ENCODE measurements at places on chromosomes 2 and 18.
A peak's percentile ranks its signal among the peaks of the same experiment; 100 is the strongest.

DNA sequence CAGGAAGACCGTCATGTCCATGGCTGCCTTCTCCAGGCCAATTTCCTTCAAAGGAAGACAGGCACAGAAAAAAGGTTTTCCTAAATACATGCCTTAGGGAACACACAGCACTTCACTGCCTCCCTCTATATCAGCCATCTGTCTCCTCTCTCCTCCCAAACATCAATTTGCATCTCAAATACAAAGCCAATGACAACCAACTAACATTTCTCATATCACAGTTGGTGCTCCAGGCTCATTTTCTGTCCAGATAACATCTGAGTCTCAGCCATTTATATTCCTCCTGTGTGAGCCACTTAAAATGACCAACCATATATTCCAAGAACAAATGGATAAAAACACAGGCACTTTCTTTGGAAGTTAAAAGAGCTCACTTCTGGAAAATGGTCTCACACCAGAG, 62.5 kb upstream of the ACAA2 start:
- DNase-seq: no peak

GRCh38 chr2:197052356-197052755, 125.8 kb upstream of the PGAP1 start:
- no peak for DNase-seq

- DNase-seq: no peak
Observed at GRCh38 chr2:190524928-190525327, 9.6 kb downstream of the NEMP2 start.

DNA sequence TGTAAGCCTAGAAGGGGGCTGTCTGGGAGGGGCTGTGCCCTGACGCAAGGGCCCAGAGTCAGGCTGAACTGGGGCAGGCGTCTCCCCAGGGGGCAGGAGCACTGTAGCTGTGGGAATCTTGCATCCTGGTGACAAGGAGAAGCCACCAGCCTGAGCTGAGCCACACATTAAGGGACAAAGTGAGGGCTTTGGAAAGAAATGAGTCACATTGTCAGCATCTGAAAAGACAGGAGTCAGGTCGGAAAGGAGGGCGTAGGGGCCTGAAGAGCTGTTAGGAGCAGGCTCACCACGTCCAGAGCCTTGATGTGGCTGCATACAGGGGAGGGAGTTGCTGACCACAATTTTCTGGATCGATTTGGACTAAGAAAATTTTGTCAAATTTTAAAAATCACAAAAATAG, 298.6 kb downstream of the CYP26B1 start:
- no peak for DNase-seq

DNA sequence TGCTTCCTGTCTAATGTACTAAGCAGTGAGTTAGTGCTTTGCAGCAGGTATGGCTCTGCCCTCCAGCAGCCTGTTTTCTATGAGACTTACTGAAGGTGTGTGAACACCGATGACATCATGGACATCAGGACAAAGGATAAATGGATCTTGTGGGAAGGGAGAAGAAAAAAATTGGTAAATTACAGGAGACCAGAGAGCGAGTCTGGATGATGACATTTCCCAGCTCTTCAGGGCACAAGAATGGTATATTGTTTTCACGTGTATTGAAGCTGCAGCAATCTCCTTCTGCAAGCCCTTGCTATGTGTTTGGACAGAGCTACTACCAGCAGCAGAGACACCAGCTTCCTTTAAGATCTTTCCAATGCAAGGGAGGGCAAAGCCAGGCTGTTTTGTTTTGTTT, 47.2 kb downstream of the DCC start:
- DNase-seq: no peak

DNA sequence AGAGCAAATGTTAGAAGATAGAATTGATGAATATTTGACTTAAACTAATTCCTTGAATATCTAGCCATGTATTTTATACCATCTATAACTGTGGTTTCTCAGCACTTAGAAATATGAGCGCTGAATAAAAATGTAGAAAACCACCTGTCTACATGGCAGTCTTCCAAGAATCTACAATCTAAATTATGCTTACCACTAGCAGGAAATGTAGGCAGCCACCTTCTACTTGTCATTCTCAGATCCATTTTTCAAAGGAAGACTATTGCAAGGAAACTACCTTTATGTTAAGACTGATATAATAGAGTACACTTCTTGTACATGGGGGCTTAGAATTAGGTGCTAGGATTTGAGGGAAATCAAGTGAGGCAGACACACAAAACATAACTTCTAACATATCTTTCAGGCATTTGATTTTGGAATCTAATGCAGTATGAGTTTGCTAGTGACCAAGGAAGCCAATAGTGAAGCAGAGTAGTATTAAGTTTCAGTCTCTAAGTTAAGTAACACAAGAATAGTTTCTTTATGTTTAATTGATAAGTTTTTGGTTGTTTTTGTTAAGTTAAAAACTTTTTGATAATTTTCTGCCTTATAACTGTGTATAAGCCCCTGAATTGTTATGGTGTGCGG, 175.9 kb upstream of the ITGA4 start:
- no peak for DNase-seq

- DNase-seq: no peak
Observed at GRCh38 chr2:215609089-215610032, 173.5 kb upstream of the FN1 start.

- DNase-seq: no peak
Observed at GRCh38 chr2:205383601-205384000, 298.7 kb upstream of the NRP2 start.

DNA sequence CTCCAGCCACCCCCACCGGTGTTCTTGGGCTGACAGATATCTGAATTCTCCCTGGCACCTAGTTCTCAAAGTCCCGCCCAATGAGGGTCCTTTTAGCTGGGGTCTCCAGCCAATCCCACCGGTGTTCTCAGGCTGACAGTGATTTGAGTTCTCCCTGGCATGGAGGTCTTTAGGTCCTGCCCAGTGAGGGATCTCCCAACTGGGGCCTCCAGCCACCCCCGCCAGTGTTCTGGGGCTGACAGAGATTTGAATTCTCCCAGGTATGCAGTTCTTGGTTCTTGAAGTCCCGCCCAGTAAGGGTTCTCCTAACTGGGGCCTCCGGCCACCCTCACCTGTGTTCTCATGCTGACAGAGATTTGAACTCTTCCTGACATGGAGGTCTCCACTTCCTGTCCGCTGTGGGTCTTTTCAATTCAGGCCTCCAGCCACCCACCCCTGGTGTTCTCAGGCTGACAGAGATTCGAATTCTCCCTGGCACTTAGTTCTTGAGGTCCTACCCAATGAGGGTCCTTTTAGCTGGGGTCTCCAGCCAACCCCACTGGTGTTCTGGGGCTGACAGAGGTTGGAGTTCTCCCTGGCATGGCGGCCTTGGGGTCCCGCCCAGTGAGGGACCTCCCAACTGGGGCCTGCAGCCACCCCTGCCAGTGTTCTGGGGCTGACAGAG, 154.6 kb downstream of the ANKRD36 start:
- DNase-seq: peak; percentile 0

- no peak for DNase-seq
Observed at GRCh38 chr2:191190435-191190834, 39.6 kb upstream of the STAT4 start.

GRCh38 chr2:1925928-1926327, 181.6 kb upstream of the PXDN start:
- DNase-seq: no peak

DNA sequence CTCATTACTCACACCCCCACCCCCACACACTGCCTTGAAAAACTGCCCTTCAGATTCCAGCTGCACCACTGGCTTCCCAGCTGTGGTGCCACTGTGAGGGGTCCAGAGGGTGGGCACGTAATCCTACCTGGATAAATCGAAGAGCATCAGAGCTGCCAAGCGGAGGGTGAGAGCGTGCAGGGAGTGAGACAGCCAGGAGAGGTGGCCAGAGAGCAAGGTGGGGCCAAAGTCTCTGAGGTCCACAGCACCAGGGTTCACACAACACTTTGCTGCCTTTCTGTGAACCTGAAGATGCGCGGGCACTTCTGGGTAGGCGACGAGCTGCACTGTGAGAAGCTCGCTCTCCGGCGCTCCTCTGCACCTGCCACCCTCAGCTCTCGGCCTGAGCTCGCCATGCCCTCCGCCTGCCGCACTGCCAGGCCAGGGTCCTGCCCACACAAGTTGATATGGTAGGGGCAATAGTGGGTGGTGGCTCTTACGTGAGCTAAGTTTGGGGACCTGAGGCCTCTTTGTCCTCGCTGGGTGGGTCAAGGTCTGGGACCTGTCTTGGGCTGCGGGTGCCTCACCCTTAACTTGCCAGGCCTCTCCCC, 83.9 kb downstream of the MARCO start:
- DNase-seq: no peak

- no peak for DNase-seq
Observed at GRCh38 chr2:232204457-232204931, 174.1 kb upstream of the ALPP start.

- DNase-seq: no peak
Observed at GRCh38 chr2:126909366-126909765, 10.7 kb downstream of the TEX51 start.

GRCh38 chr2:63679252-63679855, 90.6 kb downstream of the MDH1 start:
- DNase-seq: no peak

DNA sequence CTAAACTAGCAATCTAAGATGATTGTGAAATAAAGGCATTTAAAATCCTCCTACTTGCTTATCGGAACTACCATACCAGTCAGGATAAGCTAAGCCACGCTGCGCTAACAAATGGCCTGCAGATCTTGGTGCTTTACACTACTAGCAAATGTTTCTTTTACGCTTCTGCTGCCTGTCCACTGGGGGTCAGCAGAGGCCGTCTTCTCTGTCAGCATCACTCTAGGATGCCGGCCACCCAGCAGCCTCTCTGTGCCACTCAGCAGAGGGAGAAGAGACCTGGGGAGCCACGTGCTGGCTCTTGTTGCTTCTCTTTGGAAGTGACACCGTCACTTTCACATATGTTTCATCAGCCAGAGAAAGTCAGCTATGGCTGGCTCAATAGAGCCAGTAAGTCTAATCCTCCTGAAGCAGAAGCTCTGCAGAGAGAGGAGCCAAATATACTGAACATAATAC, 36.6 kb downstream of the COPS8 start:
- DNase-seq: no peak

GRCh38 chr18:34626404-34627136, 83.5 kb upstream of the DTNA start:
- no peak for DNase-seq

GRCh38 chr2:157055660-157056199, 201.8 kb upstream of the GALNT5 start:
- no peak for DNase-seq

- no peak for DNase-seq
Observed at GRCh38 chr2:15263976-15264685, 297.0 kb downstream of the NBAS start.

DNA sequence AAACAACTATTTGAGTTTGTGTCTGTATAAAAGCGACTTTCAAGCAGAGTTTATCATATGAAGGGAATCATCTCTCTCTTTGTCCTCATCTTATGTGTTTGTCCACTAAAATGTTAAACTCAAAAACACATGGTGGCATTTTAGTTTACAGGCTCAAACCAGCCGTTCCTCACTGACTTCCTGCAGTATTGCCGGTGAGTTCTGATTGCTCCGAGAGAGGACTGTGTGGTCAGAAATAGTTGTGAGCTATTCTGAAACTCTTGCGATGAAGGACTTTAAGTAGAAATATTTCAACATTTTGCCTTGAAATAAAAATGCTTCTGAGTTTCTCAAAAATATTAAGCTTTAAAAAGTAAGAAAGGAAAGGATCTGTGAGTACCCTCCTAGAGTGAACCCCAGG, 163.2 kb upstream of the CAVIN2 start:
- no peak for DNase-seq

- DNase-seq: no peak
Observed at GRCh38 chr2:30625276-30625675, 178.2 kb downstream of the LCLAT1 start.

- no peak for DNase-seq
Observed at GRCh38 chr18:7492385-7492784, 74.7 kb upstream of the PTPRM start.

DNA sequence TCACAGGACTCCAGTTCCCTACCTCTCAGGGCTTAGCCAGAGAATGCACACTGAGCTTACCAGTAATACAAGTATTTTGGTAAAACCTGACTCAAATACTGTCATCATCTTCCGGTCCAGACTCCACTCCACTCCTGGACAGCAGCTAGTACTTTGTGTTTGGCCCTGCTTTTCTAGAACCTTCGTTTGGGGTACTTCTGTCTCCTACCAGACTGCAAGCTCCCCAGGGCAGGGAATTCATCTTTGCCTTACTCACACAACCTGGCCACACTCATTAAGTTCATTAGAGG, 108.9 kb upstream of the CDC42EP3 start:
- DNase-seq: no peak

DNA sequence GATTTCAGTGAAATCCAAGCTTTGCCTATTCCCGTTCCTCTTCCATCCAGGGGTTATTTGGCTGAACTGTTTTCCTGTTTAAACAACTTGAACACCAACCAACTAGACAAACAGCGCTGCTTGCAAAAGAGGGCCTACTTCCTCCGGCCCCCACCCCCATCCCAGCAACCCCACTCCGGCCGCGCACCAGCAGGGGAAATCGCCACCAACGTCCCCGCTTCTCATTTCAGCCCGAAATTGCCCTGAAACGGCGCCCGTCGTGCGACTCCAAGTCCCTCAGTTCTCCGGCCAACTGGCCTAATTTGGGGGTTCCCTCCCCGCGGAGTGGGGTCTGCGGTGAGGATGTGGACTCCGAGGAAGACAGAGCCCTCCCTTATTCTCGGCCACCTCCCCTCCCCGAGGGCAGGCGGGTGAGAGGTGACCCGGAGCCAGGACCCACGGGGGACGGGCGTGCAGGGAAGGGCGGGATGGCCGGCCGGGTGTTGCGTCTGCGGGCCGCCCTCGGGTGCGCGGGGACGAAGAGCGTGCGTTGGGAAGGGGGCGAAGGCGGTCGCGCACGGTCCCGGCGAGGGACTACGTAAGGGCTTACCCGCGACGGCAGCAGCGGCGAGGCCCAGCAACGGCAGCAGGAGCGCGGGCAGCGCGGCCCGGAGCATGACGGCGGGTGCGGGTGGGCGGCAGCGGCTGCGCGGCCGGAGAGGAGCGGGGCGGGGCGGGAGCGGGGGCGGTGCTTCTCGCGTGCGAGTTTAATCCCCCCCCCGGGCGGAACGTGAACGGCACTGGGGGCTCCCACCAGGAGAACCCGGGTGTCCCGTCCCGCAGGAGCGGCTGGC, at the start of gene CD302:
CD302 (minus strand) TSS at position 666 of the 833 bp plus-strand sequence; CDS start at position 656, 10 bp downstream.
- DNase-seq: no peak

- DNase-seq: no peak
Observed at GRCh38 chr2:224263571-224264043, 138.3 kb downstream of the FAM124B start.

- no peak for DNase-seq
Observed at GRCh38 chr2:14749884-14750283, 117.4 kb downstream of the LRATD1 start.
